Spinal cord (tissue), 10 donors: ENCODE measurements at places on chromosomes 5 and 9. TPM values are rescaled to one million over a fixed set of nuclear protein-coding genes. Genes with fewer than 3 reads are reported as not detected.

GRCh38 chr5:11302663-11303062, 541.6 kb upstream of the DAP start:
- H3K27ac ChIP-seq, result no peak overlapping the region
- no peak for DNase-seq
- no peaks in the 10 kb centered on the region for H3K27me3 ChIP-seq
- no peaks in the 10 kb centered on the region for H3K36me3 ChIP-seq

- H3K27me3 ChIP-seq, result no peaks in the 10 kb centered on the region
- peaks cover 10% of the 10 kb centered on the region for H3K4me1 ChIP-seq
- no peak overlapping the region for H3K4me3 ChIP-seq
- H3K27ac ChIP-seq, result peak overlapping the region; percentile 11
Observed at GRCh38 chr5:126452477-126452876, 29.3 kb downstream of the GRAMD2B start.

DNA sequence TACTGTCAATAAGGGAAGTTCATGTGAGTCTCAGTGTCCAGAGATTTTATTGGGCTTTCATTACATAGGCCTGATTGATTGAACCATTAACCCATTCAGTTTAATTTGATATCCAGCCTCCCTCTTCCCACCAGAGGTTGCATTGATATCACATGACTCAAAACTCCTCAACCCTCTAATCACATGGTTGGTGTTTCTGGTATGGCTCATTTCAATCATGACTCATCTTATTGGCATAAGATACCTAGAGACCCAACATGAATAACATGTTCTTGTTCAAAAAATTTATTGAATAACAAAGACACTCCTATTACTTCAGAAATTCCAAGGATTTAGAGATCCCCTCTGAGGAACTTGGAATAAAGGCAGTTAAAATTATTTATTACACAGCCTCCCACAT, 982.2 kb downstream of the TLE1 start:
- H3K27ac ChIP-seq, result no peak overlapping the region
- DNase-seq, result no peak
- no peaks in the 10 kb centered on the region for H3K27me3 ChIP-seq
- H3K36me3 ChIP-seq, result no peaks in the 10 kb centered on the region
- no peaks in the 10 kb centered on the region for H3K4me1 ChIP-seq

GRCh38 chr5:141328231-141328630, 2.1 kb upstream of the PCDHGA1 start:
- DNase-seq, result no peak
- no peak overlapping the region for H3K27ac ChIP-seq
- no peak overlapping the region for H3K4me3 ChIP-seq
- H3K36me3 ChIP-seq, result no peaks in the 10 kb centered on the region

GRCh38 chr5:6634788-6635430, 1.7 kb downstream of the SRD5A1 start:
- no peak overlapping the region for H3K4me3 ChIP-seq
- DNase-seq, result no peak
- H3K4me1 ChIP-seq, result peaks cover 11% of the 10 kb centered on the region
- H3K36me3 ChIP-seq, result peaks cover 15% of the 10 kb centered on the region

GRCh38 chr5:1983401-1983800, 100.7 kb upstream of the IRX4 start:
- peaks cover 2% of the 10 kb centered on the region for H3K27me3 ChIP-seq
- H3K4me3 ChIP-seq, result no peak overlapping the region
- no peak for DNase-seq

GRCh38 chr9:126952205-126952977, 37.8 kb downstream of the RALGPS1 start:
- H3K4me1 ChIP-seq, result peaks cover 16% of the 10 kb centered on the region
- no peak overlapping the region for H3K4me3 ChIP-seq
- H3K27ac ChIP-seq, result peak overlapping the region; percentile 80
- no peak for DNase-seq

- H3K36me3 ChIP-seq, result no peaks in the 10 kb centered on the region
- DNase-seq, result no peak
- H3K4me3 ChIP-seq, result no peak overlapping the region
- H3K27ac ChIP-seq, result no peak overlapping the region
- H3K4me1 ChIP-seq, result no peaks in the 10 kb centered on the region
- no peaks in the 10 kb centered on the region for H3K27me3 ChIP-seq
Observed at GRCh38 chr9:92545002-92545510, 9.3 kb upstream of the ECM2 start.

GRCh38 chr9:93597871-93598646, 21.7 kb downstream of the PHF2 start:
- H3K4me3 ChIP-seq, result no peak overlapping the region
- DNase-seq, result no peak
- no peaks in the 10 kb centered on the region for H3K27me3 ChIP-seq
- no peak overlapping the region for H3K27ac ChIP-seq
- peaks cover 8% of the 10 kb centered on the region for H3K36me3 ChIP-seq

GRCh38 chr5:96655506-96655905, 6.7 kb upstream of the CAST start:
- H3K36me3 ChIP-seq, result no peaks in the 10 kb centered on the region
- no peak overlapping the region for H3K27ac ChIP-seq
- H3K4me1 ChIP-seq, result no peaks in the 10 kb centered on the region
- H3K27me3 ChIP-seq, result no peaks in the 10 kb centered on the region

- H3K4me1 ChIP-seq, result no peaks in the 10 kb centered on the region
- no peak overlapping the region for H3K4me3 ChIP-seq
- H3K27ac ChIP-seq, result no peak overlapping the region
- H3K27me3 ChIP-seq, result peaks cover 3% of the 10 kb centered on the region
- no peak for DNase-seq
Observed at GRCh38 chr5:95445442-95445841, 54.3 kb downstream of the FAM81B start.

DNA sequence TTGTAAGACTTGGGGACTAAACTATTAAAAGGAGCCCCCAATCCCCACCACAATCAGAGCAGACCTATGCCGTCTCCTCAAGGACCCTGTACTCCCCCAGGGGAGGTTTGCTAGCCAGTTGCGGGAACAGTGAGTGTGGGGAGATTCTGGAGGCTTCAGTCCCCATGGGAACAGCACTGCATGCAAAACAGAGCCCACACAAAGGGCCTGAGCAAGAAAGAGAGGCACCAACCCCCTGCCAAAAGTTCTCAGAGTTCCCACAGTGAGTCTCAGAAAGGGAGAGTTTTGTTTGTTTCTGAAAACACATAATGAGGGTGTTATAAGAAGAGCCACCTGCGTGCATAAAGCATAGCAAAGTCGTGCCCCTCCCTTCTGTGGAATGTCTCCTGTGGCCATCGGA, 56.6 kb downstream of the CFAP90 start:
- no peak overlapping the region for H3K4me3 ChIP-seq
- peaks cover 43% of the 10 kb centered on the region for H3K4me1 ChIP-seq
- H3K36me3 ChIP-seq, result peaks cover 7% of the 10 kb centered on the region
- peak; percentile 50 for DNase-seq
- no peaks in the 10 kb centered on the region for H3K27me3 ChIP-seq
- peak overlapping the region; percentile 87 for H3K27ac ChIP-seq

- H3K4me1 ChIP-seq, result peaks cover 53% of the 10 kb centered on the region
- no peaks in the 10 kb centered on the region for H3K27me3 ChIP-seq
- H3K27ac ChIP-seq, result peak overlapping the region; percentile 61
- H3K4me3 ChIP-seq, result no peak overlapping the region
Observed at GRCh38 chr5:138955671-138956295, 80.6 kb upstream of the LRRTM2 start.

- H3K36me3 ChIP-seq, result peaks cover 3% of the 10 kb centered on the region
- no peak for DNase-seq
- H3K4me1 ChIP-seq, result no peaks in the 10 kb centered on the region
- no peak overlapping the region for H3K4me3 ChIP-seq
- H3K27ac ChIP-seq, result no peak overlapping the region
Observed at GRCh38 chr5:170892196-170892595, 30.4 kb downstream of the RANBP17 start.

DNA sequence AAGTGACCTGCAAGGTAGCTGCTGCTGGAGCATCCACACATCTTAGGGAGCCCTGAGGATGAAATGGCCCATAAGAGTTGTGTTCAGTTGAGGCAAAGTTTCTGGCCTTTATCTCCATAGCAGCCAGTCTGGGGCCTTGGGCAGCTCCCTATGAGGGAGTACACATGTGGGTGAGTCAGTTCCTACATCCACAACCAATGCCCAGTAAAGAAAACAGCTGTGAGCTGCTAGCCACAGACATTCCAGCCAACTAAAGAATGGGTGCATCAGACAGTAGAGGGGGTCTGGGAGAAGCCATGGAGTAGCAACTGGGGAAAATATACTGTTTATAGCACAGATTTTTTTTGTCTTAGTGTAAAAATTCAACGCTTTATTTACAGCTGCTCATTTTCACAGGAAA, 720.7 kb downstream of the TLE1 start:
- no peaks in the 10 kb centered on the region for H3K36me3 ChIP-seq
- DNase-seq, result no peak
- no peaks in the 10 kb centered on the region for H3K27me3 ChIP-seq
- H3K4me1 ChIP-seq, result no peaks in the 10 kb centered on the region
- H3K4me3 ChIP-seq, result no peak overlapping the region
- no peak overlapping the region for H3K27ac ChIP-seq

DNA sequence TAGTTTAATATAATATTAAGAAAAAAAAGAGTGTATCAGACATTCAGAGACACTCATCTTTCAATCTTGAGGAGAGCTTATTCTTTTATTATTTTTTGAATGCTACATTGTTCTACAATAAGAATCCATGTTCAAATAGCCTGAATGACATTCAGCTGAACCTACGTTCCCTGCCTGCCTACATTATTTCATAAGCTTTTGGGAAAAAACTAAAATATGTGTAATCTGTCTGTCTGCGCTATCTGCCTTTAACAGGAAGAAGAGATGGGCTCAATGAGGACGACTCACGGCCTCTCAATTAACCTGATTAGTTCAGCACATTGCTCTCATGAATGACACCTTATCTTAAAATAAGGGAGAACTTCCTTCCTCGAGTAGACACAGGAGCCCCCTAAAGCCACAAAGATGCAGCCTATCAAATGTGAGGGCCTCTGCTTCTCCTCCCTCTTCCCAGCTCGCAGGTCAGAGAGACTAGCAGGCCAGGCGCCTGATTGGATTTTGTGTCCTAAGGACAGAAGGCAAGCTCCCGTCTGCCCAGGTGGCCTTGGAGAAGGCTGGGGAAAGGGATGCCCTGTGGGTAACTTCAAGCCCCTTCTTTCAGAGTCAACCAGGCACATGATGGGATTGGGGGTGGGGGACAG, 37.8 kb downstream of the EBF1 start:
- no peaks in the 10 kb centered on the region for H3K4me1 ChIP-seq
- peak overlapping the region; percentile 29 for H3K27ac ChIP-seq
- H3K36me3 ChIP-seq, result no peaks in the 10 kb centered on the region
- DNase-seq, result no peak
- peaks cover 5% of the 10 kb centered on the region for H3K27me3 ChIP-seq

DNA sequence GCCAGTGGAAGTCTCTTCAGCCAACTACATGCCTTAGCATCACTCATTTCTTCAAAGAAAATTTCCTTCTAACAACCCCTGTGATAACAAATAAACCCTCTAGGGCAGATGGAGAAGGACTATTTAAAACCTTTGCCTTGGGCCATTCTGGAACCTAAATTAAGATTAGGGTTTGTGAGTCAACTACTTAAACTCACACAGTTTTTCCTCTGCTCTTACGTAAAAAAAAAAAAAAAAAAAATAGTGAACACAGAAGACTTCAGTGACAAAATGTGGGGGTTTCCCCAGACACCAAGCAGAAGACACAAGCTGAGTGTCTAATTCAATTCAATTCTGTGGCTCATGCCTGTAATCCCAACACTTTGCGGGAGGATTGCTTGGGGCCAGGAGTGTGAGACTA, 65.8 kb upstream of the ERCC6L2 start:
- peaks cover 3% of the 10 kb centered on the region for H3K4me1 ChIP-seq
- H3K4me3 ChIP-seq, result no peak overlapping the region
- DNase-seq, result no peak

DNA sequence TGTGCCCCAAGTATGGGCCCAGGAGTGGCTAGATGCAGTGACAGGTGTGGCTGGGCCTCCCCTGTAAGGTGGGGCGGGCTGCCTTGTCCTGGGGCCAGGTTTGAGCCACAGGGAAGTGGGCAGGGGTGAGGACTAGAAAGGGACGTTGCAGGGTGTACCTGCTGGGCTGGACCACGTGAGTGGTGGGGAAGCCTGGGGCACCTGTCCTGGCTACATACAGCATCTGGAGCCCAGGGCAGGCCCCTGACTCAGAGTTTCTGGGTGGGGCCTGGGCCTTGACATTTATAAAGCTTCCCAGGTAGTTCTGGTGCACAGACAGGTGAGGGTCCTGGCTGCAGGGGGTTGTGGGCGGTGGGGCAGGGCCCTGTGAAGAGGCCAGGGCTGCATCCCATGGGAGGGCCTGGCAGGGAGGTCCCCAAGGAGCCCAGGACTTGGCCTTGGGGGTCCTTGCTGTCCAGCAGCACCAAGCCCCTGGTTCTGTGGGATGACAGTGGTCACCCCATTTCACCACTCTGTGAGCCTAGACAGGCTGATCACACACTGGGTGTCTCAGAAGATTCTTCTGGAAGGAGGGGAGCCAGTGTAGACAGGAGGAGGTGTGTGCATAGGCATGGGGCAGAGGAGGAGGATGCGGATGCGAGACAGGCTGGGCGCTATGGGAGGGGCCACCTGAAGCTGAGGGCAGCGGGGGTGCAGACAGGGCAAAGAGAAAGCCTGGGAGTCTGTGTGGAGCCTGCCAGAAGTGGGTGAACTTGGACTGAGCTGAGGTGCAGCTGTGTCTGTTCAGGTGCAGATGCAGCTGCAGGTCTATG, 94.0 kb downstream of the PHF2 start:
- H3K27me3 ChIP-seq, result no peaks in the 10 kb centered on the region
- H3K36me3 ChIP-seq, result peaks cover 77% of the 10 kb centered on the region
- H3K4me3 ChIP-seq, result no peak overlapping the region
- no peak overlapping the region for H3K27ac ChIP-seq
- H3K4me1 ChIP-seq, result no peaks in the 10 kb centered on the region

- DNase-seq, result no peak
- H3K36me3 ChIP-seq, result no peaks in the 10 kb centered on the region
- no peaks in the 10 kb centered on the region for H3K4me1 ChIP-seq
- no peak overlapping the region for H3K27ac ChIP-seq
- no peak overlapping the region for H3K4me3 ChIP-seq
Observed at GRCh38 chr5:10576121-10576789, 12.4 kb downstream of the ANKRD33B start.

DNA sequence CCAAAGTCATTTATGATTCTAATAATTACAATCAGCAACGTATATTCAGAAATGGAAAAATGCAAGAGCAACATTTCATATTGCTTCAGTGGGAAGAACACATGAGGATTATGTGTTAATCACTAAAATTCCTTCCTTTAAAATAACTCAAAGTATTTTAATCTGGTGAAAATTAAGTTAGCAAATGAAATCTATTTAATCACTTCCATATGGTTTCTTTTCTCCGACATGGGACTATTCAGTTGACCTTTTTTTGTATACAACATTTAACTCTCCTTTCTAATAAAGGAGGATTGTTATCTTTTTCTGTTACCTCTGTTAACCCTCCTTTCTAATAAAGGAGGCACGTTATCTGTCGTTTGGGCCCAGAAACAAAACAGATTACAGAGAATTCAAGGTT, 59.9 kb downstream of the HOMER1 start:
- no peaks in the 10 kb centered on the region for H3K27me3 ChIP-seq
- no peaks in the 10 kb centered on the region for H3K36me3 ChIP-seq
- no peaks in the 10 kb centered on the region for H3K4me1 ChIP-seq
- no peak overlapping the region for H3K27ac ChIP-seq

Gene PCA3
- polyA plus RNA-seq, result 2.2 TPM

Gene ATP10B
- polyA plus RNA-seq, result 3.8 TPM

Gene OR1Q1
- not detected for polyA plus RNA-seq

Gene SLC34A3
- 1.6 TPM for polyA plus RNA-seq

Gene HTR1A
- 4.5 TPM for polyA plus RNA-seq

Gene SLC36A2
- polyA plus RNA-seq, result not detected

Gene NRARP
- polyA plus RNA-seq, result 14.0 TPM

Gene SHISAL2B
- polyA plus RNA-seq, result 2.9 TPM
